ENCODE measurements at places on chromosomes 4 and X.

DNA sequence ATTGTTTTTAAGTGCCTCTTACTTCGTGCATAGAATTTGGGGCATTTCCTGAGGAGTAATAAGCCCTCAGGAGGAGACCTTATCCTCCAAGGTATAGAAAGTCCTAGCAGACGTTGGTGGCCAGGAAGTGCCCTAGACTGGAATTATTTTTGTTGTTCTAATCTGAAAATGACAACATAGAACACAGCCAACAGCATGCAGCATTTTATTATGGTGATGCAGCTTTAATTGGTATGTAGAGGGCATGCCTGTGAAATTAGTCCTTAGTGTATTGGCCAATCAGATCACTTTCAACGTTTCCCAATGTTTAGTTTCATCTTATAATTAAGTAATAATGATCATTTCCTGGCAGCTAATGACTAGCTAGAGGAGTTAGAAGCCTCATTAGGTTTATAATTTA is 199.2 kb downstream of the SHROOM3 start:
- DNase-seq, result no peak

DNA sequence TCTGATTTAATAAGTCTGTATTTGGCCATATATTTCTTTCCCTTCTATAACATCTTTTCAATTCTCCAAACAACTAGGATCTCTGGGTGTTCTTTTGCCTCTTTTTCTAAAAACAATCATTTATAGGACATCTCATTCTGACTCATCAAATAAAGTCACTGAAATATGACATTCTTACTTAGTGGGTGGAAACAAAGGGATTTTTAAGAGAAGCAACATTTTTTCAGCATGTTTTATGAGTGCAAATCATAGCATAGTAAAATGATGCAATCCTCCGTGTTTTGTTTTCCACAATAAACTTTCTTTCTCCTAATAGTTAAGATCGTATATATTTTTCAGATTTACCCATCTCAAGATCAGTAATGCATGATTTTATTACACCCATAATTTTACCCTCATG is 179.8 kb downstream of the SPCS3 start:
- no peak for DNase-seq

DNA sequence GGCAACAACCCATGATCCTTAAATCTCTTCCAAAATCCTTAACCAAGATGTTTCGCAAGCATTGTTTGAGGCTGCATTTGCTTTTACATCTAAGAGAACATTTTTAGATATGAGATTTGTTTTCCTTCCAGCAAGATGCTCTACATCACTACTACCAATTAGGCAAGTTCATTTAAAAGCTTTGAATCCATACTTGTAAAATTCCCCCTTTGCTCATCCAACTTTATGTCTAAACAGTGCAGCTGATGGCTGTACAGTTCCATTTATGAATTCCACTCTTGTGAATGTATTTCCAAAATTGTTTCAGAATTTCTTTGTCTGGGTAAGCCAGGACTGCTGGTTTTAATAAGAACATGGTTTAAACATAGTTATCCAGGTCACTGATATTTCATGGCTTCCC is 31.5 kb downstream of the RAI2 start:
- no peak for DNase-seq

DNA sequence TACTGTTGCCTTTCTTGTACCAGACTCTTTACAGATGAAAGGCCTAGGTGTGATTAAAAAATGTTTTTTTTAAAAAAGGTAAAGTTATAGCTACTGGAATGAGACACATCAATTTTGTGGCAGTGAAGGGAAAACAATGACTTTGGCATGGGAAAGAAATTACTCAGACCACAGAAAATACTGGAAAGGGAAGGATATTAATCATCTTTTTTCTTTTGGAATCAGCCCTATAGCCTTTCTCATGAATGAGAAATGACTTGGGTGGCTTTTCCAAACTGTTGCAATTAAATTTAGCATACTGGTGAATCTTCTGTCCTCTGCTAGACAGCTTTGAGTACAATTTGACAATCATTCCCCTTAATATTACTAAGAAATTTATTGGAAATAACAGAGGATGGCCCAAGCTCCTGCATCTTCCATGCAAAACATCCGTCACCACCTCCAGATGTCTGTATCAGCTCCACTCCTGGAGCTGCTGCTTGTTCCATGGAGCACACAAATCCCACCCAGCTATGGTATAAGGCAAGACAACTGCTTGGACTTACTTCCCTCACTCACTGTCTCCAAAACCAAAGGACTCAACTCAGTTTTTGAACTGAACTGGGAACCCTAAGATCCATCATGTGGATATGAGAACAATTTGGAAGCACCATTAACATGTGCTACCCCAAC is 97.6 kb upstream of the ARSJ start:
- DNase-seq, result no peak
